ENCODE measurements at places on chromosomes 16 and 17.

DNA sequence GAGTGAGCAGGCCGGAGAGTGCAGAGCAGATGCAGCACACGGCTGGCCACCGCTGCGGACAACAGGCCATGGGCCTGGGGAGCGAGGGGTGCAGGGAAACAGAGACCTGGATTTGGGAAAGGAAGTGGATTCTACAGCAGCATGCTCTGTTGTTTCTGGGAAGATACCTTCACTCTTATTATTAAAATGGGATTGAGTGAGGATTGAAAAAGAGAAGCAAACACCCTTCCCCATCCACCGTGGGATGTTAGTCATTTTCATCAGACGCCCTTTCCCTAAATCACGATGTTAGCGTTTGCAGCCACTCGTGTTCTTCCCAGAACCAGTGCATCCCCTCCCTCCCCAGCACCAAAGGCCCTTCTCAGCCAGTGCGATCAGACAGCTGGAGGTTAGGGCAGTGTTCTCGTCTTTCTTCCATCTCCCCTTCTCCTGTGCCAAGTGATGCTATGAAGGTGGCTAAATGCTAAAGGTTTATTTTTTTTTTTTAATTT is 196.5 kb upstream of the CHMP6 start:
- no peak for DNase-seq

DNA sequence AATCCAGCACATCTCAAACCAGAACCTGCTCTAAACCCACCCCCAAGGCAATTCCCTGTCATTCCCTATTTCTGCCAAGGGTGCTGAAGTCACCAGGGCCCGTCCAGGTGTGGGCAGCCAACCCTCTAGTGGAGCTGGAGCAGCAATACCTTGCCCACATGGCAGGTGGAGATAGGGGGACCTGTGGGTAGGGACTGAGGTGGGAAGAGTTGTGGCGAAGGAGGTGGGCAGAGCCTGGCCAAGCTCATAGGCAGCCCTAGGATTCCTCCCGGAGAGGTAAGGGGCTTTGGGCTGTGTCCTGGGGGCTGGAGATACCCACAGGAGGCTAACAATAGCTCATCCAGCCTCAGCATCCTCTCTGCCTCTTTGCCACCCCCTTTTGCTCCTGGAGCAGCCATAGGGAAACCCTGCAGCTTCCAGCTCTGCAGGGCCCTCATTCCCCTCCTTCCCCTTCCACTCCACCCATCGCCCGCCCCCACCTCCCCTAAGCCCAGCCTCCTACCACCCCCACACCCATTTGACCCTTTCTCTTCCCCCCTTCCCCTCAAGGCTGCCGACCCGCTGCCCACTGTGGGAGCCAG is 30.4 kb upstream of the CRHR1 start:
- no peak for DNase-seq

GRCh38 chr17:81608082-81608481 is 28.8 kb downstream of the NPLOC4 start:
- DNase-seq: no peak

DNA sequence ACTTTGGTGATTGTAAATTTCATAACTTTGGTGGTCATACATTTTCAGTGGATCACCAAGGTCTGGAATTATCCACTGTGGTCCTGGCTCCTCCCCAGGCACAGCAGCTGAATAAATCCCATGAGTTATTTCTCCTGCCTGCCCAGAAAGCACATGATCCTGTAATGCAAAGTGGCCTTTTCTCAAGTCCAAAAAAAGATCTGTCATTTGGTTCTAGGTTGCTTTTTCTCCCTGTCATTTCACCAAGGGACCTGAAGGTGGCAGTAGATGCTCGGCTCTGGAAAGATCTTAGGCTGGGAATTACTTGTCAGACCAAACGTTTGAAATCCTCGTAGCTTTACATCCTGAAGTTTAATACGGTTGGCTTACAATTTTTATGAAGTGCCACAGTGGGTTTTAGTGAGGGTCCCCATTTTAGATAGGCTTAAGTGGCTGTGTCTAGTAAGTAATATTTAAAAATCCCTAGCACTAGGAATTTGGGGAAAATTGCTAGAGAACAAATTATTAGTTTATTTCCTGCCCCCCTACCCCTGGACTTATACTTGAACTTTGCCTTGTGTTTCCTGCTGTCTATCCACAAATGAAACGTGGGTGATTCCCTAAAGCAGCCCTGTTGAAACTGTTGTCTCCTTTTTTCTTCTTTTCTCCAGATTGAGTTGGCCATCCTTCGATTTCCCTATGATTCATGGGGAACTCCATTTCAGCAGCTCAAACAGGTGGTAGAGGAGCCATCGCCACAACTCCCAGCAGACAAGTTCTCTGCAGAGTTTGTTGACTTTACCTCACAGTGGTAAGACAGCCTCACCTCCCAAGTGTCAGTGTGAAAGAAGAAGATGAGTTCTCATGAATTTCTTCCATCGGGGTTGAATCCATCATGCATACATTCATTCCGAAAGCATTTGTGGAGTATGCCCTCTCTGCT is 111.7 kb downstream of the MAP2K6 start:
- DNase-seq: peak; percentile 64

- no peak for DNase-seq
Measured at GRCh38 chr17:44277976-44278375, 10.0 kb upstream of the SLC4A1 start.

DNA sequence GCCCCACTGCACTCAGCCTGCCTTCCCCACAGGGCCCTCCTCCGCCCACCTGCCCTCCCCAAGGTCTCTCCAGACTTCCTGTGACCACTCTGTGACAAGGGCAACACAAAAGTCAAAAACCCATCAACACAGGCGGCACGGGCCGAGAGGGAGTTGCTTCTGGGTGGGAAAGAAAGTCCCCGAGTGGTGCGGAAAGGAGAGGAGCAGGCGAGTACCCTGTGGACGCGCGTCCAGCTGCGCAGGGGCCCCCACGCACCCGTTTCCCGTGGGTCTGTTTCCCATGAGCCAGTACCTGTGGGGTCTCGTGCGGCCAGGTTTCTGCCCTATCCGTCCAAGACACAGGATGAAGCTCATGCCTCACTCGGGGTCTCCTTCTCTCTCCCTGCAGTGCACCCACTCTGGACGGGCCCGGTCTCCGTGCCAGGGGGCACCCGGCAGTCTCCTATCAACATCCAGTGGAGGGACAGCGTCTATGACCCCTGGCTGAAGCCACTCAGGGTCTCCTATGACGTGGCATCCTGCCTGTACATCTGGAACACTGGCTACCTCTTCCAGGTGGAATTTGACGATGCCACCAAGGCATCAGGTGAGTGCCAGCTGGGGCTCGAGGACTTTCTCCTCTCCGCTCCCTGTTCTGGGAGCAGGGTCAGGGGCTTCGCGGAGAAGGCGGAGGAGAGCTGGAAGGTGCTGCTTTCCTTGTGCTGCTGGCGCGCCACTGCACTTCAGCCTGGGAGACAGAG is 12.2 kb downstream of the CD2BP2 start:
- no peak for DNase-seq

- no peak for DNase-seq
Measured at GRCh38 chr17:30230596-30231125, 4.8 kb downstream of the SLC6A4 start.

DNA sequence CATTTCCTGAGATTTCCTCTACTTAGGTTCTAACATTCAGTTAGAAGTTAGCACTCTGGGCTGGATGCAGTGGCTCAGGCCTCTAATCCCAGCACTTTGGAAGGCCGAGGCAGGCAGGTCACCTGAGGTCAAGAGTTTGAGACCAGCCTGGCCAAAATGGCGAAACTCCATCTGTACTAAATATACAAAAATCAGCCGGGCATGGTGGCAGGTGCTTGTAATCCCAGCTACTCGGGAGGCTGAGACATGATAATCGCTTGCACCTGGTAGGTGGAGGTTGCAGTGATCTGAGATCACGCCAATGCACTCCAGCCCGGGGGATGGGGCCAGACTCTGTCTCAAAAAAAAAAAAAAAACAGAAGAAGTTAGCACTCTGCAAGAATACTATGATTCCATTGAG is 1430.9 kb downstream of the CDH11 start:
- DNase-seq: no peak

DNA sequence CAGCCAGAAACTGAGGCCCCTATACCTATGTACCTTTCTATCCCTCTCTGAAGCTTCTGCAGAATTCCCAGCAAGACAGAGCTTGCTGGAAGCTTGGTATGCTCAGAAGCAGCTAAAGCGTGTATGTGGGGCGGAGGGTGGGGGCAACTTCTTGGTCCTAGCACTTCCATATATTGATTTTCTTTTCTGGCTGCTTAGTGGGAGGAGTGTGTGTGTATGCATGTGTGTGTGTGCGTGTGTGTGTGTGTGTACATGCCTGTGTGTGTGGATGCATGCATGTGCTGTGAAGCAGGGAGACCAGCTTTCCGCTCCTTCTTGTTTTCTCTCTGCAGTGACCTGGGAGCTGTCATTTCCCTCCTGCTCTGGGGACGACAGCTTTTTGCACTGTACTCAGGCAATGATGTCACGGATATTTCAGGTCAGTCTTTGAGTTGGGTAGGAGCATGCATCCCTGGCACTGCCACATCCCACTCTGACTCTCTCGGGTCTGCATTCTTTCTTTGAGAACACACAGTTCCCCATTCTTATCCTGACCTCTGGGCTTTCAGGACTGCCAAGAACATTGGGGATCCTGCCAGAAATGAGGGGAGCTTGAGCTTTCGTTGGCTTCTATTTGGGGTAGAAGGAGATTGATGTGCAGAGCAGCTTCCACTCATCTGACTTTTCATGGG is 10.7 kb downstream of the HPR start:
- no peak for DNase-seq

- DNase-seq: no peak
Measured at GRCh38 chr16:4182581-4183236, 59.2 kb downstream of the SRL start.

GRCh38 chr16:17412791-17413190 is 58.0 kb downstream of the XYLT1 start:
- no peak for DNase-seq

GRCh38 chr17:28935744-28936460 is 15.4 kb downstream of the PHF12 start:
- no peak for DNase-seq

DNA sequence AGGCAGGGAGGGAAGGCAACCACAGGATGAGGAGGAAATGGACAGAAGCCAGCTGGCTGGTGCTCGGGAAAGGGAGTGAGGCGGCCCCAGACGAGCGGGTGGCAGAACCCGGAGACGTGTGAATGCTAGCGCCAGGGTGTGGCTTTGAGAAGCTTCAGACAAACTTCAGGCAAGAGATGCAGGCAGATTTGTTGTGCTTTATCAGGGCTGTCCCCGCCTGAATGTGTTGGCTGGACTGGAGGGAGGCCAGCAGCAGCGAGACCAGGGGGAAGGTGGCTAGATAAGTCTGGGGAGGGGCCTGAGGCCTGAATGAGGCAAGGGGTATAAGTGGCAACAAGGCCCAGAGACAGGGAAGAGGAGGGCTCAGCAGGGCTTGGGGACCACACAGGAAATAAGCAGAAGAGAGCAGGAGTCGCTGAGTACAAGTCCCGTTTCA is 22.0 kb downstream of the CAMKK1 start:
- no peak for DNase-seq

GRCh38 chr17:46733837-46734475 is 84.5 kb downstream of the WNT3 start:
- DNase-seq: no peak

DNA sequence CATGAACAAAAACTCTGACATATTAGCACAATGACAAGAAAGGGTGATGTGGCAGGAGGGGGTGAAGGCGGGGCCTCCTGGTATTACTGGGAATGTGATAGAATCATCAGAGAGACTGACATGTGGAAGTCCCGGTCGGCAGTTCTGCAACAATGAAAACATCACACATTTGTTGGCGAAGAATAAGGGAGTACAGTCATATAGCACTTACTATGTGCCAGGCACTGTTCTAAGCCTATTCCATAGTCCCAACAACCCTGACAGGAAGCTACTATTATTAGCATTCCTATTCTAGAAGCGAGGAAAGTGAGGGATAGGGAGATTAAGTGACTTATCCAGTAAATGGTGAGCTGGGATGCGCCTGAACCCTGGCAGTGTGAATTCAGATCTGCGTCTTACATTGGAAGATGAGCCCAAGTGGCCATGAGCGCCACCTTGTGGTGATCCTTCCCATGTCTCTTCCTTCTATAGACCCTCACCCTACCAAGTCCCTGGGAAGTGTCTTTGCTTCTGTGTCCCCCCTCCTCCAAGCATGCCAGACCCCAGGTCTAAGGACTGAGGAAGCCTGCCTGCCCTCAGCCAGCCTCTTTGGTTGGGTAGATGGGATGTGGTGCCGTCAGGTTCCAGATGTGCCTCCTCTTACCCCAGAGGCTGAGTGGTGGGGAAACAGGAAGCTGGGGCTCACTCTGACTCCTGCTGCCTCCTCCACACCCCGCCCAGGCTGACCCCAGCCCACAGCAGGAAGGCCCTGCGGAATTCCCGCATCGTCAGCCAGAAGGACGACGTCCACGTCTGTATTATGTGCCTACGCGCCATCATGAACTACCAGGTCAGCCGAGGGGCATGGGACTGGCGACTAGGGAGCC is 14.0 kb downstream of the FMNL1 start:
- peak; percentile 86 for DNase-seq

DNA sequence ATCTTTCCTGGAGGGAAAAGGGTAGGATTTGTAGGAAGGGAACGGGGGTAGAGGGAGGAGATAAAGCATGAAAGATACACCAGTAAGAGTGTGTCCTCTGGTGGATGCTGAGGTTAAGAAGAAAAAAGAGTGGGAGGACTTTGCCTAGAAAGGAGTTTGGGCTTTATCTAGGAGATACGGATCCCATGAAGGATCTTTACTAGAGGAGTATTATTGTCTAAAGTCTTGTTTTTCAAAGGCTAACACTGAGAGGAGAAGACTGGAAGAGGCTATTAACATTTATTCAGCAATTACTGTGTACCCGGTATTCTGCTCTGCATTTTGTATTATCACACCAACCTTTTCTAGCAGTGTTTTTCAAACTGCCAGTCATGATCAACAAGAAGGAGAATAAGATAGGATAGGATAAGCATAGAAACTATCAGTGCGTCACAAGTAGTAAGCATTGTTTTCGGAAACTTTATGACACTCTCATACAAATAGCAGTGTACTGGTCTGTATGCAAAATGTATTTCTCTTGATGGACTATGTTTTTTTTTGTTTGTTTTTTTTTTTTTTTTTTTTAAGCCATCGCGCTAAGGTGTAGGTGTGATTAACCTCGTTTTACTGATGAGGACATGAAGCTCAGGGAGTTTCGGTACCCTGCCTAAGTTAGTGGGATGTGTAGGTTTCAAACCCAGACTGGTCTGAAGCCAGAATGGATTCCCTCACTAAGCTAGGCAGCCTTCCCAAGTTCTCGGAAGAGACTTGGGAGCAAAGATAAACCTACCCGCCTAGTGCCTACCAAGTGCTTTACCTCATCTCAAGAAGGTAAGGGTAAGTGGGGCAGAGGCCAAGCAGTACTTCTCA is 1.3 kb upstream of the SP2 start:
- DNase-seq: no peak

GRCh38 chr16:8727857-8728618 is 53.6 kb downstream of the ABAT start:
- no peak for DNase-seq
